ENCODE measurements at places on chromosomes 6 and 20.

DNA sequence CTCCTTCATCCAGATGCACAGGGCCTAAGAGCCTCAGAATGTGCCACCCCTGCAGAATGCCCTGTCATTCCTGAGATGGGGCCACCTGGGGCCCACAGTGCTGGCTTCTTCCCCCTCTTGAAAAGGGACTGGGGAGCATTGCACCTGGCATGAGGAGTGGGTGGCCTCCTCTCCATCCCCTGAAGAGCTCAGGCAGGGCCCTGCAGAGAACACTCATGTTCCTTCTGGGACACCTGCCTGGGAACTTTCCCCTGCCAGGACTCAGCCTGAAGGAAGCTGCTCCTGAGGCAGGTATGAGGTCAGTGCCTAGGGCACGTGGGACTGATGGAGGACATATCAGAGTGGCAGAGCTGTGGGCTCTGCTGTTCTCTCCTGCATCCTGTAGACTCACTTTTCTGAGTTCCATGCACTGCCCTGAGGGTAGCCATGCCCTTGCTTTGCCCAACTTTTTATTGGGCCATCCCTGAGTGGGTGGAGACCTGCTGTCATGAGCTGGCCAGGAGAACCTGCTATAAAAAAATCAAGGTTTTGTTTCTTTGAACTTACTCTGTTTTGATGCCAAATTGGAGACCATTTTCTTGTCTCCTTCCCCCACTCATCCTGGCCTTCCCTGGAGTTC is 19.5 kb downstream of the CCDC167 start:
- DNase-seq, result no peak

- DNase-seq, result no peak
These were observed 80.8 kb downstream of the MKKS start for GRCh38 chr20:10352934-10353824.

- DNase-seq, result no peak
These were observed 1.7 kb downstream of the PPP1R10 start for GRCh38 chr6:30615219-30615957.

DNA sequence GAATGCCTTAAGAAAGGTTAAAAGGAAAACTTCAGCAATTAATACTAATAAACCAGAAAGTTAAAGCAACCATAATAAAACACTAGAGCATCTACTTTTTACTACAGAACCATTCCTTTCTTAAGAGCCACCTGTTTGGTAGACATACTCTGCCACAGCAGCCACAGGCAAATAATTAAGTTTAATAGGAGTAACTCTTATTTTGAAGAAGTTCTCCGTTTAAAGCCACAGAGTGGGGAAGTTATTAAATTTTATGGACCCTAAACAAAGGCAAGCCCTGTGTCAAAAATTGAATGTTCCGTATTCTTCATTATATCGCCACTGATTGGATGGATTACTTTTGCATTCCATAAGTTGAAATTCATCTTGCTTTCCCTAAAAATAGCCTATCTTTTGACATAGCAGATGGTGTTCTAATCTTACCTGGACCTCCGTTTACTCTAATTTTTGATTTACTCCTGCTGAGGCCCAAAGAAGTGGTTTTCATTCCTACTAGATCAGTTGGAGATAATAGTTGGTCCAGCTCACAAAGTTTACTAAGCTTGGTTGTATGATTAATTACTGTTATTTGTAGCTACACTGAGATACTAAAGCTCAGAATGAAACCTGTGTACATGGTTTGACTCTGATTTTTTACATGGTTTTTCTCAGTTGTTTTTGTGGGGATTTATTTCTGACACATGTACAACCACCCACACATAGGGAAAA is 140.4 kb upstream of the SUPT3H start:
- no peak for DNase-seq

DNA sequence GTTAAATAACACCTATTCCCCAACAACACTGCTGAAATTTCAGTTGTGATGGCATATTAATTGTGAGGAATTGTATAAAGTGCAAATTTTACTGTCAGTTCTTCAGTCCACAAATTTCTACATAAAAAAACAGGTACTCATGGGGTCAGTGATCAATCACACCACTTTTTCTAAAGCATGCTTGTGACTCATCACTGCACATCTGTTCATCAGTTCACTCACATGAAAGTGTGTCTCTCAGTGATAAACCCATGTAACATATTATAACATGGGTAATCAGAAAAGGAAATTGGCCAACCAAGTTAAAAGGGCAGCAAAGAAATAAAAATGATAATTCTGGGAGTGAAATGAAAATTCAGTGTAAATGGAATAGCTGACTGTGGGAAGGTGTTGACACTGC is 234.7 kb upstream of the FKBP1C start:
- DNase-seq, result no peak

- DNase-seq, result no peak
These were observed 10.5 kb downstream of the NT5E start for GRCh38 chr6:85460154-85460920.

Measured in AG04449 (cell line).